RCC 7860 (cell line): ENCODE measurements at places on chromosomes 2 and 18.

DNA sequence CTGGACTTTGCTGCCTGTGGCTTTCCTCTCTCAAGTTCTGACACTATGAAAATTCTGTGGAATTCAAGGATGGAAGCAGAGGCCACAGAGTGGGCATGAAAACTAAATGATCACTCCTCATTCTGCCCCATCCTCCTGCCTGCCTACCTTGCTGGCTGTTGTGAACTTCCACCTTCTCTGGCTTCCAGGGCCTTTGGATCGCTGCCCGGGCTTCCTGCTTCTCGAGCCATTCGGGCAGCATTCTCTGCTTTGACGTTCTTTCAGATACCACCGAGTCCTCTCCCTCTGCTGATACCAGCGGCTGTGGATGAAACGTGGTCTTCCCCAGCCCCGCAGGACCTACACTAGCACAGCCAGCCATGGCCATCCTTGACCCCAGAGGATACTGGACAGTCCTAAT lies 327.7 kb upstream of the SLC14A2 start:
- no peak for DNase-seq

GRCh38 chr2:192072261-192072660 lies 122.5 kb downstream of the TMEFF2 start:
- DNase-seq = no peak

- DNase-seq = no peak
Observed at GRCh38 chr2:234797566-234798250, 154.1 kb upstream of the SH3BP4 start.

DNA sequence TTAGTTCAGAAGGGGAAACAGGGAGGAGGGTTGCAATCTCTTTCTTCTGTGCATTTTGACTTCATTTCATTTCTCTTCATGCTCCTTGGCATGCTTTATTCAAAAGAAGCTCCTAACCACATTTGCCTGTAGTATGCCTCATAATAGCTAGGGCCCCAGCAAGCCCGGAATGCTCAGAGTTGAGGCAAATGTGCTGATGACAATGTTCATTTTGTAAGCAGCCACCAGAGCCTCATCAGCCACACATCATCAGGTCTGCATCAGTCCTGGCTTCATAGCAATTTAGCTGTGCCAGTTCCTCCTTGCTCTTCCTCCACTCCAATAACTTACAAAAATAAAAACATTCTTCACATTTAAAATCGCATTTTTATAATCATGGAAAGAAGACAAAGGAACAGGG lies 65.4 kb upstream of the MMADHC start:
- no peak for DNase-seq

- DNase-seq = no peak
Observed at GRCh38 chr2:44079686-44080085, 83.9 kb upstream of the LRPPRC start.

DNA sequence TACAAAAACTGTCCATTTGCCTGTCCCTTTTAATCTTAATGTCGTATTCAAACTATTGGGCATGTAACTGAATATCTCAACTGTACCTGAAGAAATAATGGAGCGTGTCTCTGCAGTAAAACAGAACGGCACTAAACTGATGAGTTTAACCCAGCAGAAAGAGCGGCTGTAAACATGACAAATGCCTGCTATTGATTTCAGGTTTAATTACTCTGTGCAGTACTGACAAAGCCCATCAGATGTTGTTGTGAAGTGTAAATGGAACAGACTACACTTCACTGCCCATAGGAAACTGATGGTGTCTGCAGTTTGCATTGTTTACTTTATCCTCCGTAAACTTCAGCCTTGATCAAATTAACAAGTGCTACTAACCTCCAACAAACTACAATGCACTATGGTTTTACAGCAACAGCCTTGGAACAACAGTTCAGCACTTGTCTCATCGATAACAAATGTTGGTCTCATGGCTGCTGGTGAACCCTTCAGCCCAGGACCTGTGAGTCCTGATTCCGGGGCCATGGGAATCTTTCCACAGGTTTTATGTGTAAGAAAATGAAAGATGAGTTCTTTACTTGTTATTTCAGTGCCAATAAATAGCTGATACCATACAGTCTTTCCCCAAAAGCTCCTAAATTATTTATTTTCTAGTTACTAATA lies 316.5 kb downstream of the CCDC178 start:
- no peak for DNase-seq

GRCh38 chr2:152581360-152581759 lies 135.9 kb downstream of the PRPF40A start:
- DNase-seq = no peak

DNA sequence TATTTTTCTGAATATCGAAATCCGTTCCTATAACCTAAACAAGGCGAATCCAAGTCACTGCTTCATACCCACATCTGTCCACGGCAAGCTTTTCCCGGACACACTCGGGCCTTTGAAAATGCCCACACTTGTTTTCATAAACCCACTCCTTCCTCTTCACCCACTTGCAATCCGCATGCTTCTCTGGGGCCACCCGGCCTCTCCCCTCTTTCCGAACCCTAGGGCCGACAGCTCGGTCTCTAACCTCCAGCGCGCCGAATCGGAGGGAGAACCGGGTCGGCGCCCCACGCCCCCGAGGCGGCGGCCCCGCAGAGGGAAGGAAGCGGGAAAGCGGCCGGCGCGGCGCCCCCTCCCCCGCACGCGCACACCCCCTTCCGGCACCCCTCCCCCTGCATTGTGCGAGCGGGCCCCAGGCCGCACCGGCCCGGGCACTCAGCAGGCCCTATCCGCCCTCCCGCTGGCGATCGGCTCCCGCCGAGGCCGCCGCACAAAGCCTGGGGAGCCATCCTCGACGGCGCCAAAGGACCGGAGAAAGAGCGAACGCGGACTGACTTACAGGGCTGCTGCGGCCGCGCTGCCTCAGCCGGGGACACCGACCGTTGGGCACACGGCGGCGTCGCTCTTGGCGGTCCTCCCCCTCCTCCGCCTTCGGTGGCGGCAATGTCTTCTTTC lies 467 bp downstream of the PUM2 start:
- DNase-seq = peak; percentile 32

DNA sequence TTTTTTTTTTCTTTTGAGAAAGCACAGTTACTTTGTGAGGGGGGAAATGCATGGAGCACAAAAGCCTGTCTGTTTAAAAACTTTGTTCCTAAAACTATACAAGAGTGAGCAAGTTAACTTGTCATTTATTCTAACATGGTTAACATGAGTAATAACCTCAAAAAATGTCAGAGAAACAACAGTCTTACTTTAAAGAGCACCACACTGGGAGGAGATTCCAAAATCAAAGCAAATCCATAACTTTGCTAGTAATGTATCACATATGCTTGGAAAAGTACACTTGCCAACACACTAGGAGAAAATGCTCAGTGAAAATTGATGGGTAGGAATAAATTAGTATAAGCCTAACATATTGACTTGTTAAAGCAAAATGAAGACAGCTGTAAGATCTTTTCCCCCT lies 157.1 kb downstream of the PRPF40A start:
- peak; percentile 62 for DNase-seq

GRCh38 chr2:144753416-144753815 lies 233.5 kb upstream of the ZEB2 start:
- no peak for DNase-seq

DNA sequence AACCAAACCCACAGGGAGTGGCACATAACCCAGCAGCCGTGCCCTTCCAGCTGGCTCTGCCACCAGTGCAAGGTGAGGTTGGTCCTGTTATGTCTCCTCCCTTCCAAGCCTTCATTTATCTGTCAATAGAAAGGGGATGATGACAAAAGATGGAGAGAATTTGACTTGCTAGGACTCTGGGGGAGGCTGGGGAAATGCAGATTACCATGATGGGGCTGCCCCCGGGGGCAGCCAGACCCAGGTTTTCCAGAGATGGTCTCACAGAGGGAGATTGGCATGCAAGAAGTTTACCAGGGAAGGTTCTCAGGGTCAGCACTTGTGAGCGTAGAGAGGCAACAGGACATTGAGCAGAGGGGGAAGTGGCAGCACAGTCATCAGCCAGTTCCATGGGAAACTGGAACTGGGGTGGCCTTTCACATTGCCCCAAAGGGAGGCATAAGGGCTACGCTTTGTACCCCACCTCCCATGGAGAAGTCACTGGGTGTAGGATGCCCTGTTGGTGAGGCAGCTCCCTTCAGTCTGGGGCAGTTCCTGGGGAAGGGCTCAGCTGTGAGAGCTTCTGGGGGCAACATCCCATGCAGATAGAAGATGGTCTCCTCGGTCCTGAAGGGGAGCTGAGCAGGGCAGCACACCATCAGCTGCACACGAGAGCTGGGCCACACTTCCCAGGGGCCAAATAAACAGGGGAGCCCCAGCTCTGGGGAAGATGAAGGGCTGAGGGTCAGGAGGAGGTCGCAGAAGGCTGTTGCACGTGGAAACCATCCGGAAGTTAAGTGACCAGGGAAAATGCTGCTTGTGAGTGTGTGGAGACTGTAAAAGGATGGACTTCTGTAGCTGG lies 117.8 kb upstream of the EPC2 start:
- DNase-seq = no peak

- no peak for DNase-seq
Observed at GRCh38 chr18:60675801-60676200, 303.2 kb upstream of the MC4R start.

DNA sequence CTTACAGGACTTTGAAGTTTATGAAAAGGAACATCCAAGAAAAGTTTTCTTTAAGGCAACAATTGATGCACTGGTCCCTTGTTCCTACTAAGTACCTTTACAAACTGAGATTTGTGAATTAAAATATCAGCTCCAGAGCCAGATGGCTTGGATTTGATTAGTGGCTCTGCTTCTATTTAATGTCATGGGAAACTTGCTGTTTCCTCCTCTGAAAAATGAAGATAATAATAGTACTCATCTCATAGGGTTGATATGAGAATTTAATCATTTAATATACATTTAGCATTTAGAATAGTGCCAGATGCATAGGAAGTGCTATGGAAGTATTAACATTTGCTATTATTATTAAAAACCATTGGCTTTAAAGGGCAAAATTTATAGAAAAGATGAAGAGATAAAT lies 2.6 kb upstream of the GAREM1 start:
- DNase-seq = no peak

DNA sequence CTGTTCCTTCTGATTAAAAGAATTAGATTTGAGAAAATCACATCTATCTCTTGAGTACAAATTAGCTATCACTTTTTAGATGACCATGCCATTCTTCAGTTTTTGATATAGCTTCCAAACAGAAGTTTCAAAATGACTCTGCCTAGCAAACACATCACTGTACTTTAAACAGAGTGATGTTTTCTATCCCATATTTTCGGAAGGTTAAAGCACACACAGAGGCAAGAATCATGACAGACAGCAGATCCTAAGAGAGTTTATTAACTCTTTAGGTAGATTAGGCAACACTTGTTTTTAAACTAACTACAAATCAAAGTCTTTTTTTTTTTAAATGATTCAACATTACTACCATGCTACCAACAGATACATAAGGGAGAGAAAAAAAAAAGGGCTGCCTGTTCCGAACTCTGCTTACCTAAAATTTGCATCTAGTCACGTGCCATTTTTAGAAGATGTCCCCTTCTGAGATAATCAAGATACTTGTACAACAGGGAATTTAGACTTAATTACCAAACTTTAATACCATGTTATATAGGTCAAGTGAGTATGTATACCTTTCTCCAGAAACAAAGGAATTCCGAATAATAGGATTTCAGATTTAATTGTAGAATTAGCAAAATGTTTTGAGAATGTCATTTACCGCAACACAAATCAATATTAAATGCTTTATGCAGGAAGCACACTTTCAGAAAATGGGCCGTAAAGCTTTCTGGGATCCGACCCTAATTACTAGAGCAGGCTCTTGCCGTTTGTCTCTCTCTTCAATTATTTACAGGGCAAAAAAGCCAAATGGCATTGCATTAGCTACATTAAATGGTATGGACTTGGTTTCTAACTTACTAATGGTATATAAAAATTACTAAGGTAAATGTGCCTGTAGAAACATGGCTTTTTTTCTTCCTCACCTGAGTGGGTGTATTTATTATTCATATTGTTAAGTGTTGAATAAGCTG lies 2.6 kb downstream of the RBMS1 start:
- DNase-seq = no peak

GRCh38 chr18:37403788-37404187 lies 161.8 kb downstream of the CELF4 start:
- DNase-seq = no peak

DNA sequence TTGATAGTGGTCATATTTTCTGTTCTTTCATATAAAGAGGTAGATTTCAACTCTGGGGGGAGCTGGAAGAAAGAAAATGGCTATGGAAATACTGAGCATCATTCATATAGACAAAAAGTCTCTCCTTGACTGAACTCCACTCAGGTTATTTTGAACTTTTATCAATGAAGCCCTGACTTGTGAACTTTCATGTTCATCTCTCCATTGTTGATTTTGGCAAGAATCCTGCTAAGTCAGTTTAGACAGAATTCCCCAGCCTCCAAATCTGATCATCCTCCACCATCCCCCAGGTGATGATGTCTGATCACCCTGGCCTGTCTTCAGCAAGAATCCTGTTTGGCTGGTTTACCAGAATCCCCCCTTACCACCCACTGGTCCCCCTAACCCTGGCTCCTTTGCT lies 395.0 kb downstream of the NCKAP5 start:
- no peak for DNase-seq

DNA sequence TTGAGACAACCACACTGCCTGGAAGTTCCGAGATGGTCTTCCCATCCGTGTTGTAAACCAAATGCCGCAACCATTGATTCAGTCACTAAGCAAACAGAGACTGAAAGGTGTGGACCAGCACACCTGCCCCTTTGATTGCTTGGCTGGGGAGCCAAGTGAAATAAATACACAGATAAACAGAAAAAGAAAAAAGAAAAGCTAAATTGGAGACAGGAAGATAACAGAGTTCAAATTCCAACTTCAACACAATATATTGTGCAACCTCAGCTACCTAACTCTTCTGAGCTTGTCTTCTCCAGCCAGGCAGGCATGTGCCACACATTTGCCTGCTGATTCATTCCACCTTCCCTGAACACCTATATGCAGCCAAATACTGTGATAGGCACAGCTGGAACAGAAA lies 110.9 kb downstream of the PID1 start:
- no peak for DNase-seq

GRCh38 chr18:23570912-23571504 lies 15.3 kb downstream of the NPC1 start:
- no peak for DNase-seq

DNA sequence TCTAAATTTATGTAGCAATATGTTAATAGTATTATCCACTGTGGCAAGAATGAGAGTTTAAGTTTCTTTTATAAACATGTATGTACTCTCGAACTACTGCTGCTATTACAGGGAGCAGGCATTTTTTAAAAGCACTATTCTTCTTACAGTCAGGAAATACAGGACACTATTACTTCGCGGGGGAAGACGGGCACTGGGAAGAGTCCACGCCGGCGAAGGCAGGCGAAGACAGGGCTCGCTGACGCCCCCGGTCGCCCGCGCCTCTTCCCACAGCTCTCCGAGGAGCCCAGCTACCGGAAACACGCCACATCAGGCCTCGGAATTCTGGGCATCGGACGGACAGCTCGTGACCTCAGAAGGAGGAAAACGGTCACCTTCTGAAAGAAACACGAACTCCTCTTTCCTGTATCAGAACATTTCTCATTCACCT lies 90.2 kb downstream of the FAM161A start:
- DNase-seq = peak; percentile 70

DNA sequence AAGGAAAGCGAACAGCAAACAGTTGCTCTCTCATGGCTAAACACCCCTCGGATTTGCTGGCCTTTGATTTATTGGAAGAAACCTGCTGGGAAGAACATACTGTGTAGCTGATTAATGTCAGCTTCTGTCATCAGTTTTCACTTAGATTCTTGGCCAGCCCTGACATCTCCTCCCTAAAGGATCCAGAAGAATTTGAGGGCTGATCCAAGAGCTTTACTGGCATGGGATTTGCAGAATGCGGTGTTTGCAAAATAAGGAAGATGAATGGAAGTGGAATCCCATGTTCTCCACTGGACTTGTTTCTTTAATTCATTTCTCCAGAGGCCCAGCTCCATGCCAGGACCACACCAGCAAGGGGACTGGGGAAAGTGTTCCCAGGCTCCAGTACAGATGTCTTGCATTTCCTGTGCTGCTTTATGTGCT lies 80.5 kb downstream of the RDH14 start:
- DNase-seq = no peak
